ENCODE measurements at places on chromosomes 4 and X. TPM values are rescaled to one million over a fixed set of nuclear protein-coding genes. Genes with fewer than 3 reads are reported as not detected.

DNA sequence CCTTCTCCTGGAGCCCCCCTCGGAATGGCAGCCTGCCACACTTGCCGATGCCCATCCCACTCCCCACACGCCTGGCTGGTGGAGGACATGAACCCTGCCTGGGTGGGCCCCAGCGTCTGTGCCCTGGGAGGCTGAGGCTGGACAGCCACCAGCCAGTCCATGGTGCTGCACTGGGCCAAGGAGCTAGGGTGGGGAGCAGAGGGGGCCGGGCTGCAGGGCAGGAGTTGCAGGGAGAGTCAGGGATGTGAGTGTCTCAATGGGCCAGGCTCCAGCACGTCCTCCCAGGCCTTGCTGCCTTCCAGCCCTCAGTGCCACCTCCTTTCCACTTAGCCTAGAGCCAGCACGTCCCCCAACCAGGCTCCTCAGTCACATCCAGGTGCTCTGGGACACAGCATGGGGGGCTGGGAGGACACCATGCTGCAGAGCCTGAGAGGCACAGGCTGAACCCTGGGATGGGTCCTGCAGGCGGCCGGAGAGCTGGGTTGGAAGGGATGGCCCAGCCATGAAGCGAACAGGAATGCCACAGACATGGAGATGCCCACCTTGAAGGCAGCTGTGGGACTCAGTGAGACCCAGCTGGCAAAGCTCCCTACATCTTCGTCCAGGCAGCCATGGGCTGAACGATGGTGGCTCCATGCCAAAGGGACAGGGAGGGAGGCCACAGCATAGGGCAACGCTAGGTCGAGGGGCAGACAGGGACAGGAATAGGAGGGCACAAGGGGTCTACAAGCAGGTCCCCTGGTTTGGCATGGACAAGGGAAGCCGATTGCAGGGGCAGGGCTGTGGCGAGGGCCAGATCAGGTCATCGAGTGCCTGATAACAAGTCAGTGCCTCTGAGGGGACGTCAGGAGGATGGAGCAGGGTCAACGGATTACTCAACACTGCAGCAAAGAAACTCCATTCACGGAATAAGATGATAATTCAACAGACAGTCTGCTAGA lies 30.1 kb upstream of the MXD4 start:
- no peak for DNase-seq

DNA sequence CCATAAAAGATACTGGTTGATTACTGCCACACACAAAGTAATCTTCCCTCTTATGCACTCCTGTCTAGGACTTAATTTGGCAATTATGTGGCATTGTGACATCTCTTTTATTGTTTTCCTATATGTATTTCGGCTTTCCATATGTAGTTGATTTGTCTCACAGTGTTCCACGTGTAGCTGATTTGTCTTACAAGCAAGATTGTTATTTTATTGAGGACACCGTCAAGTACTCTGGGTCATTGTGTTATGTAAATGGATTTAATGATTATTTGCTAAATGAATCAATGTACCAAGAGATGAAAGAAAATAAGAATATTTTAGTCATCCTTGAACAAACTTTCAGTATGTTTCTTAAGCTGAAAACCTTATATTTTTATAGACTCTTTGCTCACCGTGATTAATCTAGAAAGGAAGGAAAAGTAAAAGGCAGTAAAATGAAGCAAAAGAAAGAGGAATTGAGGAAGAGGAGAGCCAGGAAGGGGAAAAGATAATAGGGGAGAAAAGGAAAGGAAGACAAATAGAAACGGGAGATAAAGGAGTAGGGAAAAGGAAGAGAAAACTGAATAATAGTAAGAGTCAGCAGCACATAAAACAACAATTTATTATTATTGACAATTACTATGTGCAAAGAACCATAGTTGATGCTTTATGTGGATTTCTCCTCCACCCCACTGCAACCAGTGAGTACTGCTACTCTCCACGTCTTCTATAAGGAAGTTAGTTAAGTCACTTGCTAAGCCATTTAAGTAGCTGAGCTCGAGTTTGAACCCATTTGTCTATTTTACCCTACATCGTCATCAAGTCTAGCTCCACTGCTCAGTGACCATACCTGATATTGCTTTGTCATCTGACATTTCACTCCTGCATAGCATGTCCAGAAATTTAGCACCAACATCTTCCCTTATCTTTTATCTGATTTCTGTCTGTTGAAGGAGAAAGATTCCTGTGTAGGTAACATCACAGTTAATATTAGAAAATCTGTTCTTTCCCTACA lies 336.5 kb downstream of the BMPR1B start:
- no peak for DNase-seq

DNA sequence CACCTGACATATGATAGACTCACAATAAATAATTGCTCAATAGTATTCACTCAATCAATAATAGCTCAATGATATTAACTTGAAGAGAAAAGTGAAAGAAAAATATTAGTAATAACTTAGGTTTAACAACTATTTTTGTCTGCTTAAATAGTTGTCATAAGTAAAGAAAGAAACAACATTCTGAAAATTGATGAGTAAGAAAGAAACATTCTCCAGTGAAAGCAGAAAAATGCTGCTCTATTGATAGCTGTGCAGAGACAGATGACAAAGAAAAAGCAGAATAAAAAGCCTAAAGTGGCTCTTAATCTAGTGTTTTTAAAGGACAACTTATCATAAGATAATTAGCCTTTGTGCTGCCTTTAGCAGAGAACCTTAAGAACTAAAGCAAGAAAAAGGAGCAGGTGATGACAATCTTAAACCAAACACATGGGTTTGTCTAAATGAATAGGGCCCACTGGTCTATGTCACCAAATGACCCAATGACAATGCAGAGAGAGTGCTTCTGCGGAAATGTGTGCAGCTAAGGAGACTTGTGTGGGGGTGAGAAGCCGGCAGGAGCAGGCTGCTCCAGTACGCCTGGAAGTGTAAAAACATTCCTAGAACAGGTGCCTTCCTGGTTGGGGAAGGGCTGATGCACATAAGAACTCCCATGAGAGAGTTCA lies 13.2 kb downstream of the HS3ST1 start:
- no peak for DNase-seq

GRCh38 chr4:97432551-97432950 lies 710.7 kb downstream of the STPG2 start:
- DNase-seq: no peak

DNA sequence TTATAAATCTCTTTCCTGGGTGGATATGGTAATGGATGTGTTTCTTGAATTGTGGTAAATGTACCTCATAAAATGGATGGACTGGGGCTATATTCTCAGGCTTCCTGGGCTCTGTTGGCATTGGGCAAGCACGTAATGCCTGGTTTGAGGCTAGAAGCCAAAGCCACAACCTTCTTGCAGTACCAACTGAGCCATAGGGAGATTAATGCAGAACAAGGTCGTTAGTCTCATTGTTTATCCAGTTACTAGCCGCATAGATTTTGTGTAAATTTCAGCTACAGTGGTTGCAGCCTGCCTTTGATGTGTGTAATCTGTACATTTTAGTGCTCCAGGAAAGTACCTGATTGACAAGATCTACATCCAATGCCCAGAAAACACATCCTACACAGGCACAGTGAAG lies 7.2 kb upstream of the LEF1 start:
- no peak for DNase-seq

DNA sequence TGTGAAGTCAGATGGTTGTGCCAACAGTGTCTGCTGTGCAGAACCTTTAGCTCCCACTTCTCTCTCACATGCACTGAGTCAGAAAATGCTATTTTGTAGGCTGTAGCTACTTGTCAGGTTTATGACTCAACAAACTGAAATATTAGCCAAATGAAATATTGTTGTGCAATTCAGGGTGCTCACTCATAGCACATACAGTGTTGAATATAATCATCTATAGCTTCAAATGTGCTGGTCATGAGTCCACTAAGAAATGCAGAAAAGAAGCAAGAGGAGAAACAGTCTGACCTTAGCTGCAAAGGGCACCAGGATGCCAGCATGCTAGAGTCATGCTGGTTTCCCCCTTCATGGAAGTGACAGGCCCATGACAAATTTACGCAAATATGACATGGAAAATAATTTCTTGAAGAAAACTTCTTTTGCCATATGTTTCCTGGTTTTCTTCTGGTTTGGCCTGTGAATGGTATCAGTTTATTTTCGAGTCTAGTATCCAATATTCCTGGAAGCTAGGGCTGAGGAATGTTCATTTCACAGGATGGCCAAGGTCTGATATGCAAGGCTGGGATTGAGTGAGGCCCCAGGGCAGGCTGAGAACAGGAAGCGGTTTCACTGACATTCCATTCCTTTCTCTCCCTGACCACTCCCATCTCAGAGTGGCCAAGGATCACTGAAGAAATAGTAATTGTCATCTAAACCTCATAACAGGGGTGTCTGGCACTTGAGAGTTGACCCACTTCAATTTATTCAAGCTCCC lies 10.3 kb upstream of the CXCL2 start:
- DNase-seq: peak; percentile 71

The TMEM129 gene
- 52.5 TPM for total RNA-seq

The BEX5 gene
- not detected for total RNA-seq

The BMP3 gene
- 0.41 TPM for total RNA-seq

- no peak for DNase-seq
Observed at GRCh38 chr4:48307528-48307927, 33.8 kb upstream of the SLAIN2 start.

- no peak for DNase-seq
Observed at GRCh38 chrX:53767544-53767943, 81.0 kb upstream of the HUWE1 start.

GRCh38 chrX:11180571-11180970 lies 69.4 kb downstream of the HCCS start:
- DNase-seq: no peak

DNA sequence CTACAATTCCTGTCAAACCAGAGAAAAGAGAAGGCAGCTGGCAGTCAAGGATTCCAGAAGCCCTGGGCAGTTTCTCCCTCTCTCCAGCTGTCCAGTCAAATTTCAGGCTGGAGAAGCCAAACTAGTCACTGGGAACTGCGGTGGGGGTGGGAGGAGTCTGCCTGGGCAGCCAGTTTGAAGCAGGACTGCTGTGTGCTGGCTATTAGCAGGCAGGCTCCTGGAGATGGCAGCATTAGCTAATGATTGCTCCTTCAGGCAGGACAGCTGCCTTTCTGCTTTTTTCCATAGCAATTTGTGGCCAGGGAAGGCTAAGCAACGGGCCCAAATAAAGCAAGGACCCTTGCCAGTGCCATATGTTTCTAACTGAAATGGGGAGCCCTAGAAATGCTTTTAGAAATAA lies 44.7 kb upstream of the FGF13 start:
- no peak for DNase-seq

DNA sequence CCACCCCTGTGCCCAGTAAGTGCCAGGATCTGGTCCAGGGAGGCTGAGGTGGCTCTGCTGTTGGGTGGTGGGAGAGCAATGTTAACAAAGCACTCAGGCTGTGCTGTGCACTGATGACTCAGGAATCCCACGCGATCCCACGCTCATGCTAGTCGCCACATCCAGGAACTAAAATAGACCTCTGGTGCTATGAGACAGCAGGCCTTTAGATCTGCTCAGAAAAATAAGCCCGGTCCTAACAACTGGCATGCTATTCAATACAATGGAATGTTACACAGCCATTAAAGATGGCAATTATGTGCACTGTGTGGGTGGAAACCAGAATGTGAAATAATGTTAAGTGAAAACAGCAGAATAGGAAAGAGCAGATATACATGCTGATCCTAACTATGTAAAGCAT lies 26.0 kb downstream of the ARL13A start:
- DNase-seq: peak; percentile 74

- DNase-seq: no peak
Observed at GRCh38 chr4:113962016-113962347, 17.5 kb downstream of the ARSJ start.
